ENCODE measurements at places on chromosomes 13 and 19.
A peak's percentile ranks its signal among the peaks of the same experiment; 100 is the strongest.

DNA sequence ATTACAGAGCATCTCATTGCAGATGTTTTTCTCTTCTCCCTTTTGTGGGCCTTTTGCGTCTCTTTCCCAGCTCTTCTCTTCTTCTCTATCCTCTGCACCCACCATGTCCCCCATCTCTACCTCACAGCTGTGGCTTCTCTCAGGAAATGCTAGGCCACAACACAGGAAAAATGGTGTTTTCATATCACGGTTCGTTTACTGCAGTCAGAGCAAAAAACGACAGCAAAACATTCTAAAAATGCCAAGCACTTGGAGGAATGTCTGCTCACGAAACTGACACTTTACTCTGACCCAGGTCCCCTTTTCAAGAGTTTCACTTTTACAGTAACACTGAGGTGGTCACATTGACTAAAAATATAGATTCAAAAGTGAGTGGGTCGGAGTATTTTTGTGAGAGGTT lies 152.2 kb downstream of the DCT start:
- no peak for DNase-seq
- H3K36me3 ChIP-seq: peaks cover 6% of the 10 kb centered on the region
- H3K4me3 ChIP-seq: peak overlapping the region; percentile 52
- peaks cover 73% of the 10 kb centered on the region for H3K4me1 ChIP-seq

DNA sequence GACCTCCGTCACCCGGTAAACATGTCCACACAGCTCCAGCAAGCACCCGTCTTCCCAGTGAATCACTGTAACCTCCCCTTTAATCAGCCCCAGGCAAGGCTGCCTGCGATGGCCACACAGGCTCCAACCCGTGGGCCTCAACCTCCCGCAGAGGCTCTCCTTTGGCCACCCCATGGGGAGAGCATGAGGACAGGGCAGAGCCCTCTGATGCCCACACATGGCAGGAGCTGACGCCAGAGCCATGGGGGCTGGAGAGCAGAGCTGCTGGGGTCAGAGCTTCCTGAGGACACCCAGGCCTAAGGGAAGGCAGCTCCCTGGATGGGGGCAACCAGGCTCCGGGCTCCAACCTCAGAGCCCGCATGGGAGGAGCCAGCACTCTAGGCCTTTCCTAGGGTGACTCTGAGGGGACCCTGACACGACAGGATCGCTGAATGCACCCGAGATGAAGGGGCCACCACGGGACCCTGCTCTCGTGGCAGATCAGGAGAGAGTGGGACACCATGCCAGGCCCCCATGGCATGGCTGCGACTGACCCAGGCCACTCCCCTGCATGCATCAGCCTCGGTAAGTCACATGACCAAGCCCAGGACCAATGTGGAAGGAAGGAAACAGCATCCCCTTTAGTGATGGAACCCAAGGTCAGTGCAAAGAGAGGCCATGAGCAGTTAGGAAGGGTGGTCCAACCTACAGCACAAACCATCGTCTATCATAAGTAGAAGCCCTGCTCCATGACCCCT lies 9.0 kb upstream of the CEACAM5 start:
- H3K27ac ChIP-seq: no peak overlapping the region
- DNase-seq: no peak
- no peaks in the 10 kb centered on the region for H3K36me3 ChIP-seq
- no peak overlapping the region for H3K4me3 ChIP-seq

GRCh38 chr19:16938211-16938610 lies 49.4 kb downstream of the F2RL3 start:
- H3K27ac ChIP-seq: no peak overlapping the region
- H3K4me1 ChIP-seq: no peaks in the 10 kb centered on the region

DNA sequence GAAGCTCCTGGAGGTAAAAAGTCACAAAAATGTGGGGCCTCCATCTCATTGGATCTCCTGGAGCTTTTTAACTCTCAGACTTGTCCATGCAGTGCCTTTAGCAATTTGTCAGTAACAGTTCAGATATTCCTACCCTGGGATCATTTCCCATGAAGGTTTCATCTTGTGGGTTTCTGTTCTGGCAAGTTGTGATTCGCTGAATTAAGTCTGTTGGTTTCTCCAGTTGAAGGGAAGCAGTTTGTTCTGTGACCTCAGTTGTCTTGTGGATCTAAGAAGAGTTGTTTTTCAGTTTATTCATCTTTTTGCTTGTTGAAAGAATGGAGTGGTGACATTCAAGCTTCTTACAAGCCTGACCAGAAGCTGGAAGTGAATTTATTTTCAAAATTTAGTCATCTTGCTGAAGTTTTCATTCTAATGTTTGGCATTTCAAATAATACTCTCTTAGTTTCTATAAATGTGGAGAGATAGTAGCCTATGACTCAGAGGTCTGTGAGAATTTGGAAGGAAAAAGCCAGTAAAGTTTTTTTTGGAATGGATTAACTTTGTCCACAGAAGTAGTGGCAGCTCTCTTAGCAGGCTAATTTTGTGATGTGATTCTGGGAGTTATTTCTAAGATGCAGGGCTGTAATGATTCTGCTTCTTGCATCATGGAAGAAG lies 120.1 kb upstream of the CSNK1A1L start:
- no peak overlapping the region for H3K27ac ChIP-seq
- H3K36me3 ChIP-seq: no peaks in the 10 kb centered on the region
- DNase-seq: no peak
- H3K4me3 ChIP-seq: no peak overlapping the region

GRCh38 chr13:42762917-42763316 lies 18.5 kb upstream of the FAM216B start:
- no peak overlapping the region for H3K4me3 ChIP-seq
- H3K36me3 ChIP-seq: no peaks in the 10 kb centered on the region
- H3K27ac ChIP-seq: no peak overlapping the region

DNA sequence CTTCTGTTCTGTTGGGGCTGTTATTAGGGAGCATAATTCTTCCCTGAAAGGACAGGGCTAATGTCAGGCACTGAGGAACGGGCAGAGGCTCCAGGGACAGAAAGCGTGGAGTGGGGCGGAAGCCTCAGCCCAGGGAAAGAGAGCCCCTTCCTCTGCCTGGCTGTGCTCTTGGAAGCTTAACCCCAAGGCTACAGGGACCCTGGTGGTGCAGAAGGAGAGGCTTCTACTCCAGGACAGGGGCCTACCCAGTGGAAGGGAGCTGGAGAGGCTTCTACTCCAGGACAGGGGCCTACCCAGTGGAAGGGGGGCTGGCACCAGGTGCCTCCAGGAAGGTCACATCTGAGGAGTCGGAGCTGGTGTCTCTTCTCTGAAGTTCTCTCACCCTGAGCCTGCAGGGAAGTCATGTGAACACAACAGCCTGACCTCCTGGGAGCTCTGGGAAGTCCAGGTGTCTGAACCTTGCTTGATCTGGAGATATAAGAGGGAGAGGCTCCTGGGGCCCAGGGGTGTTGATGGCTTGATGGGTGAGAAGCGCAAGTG lies 159.5 kb upstream of the SOX1 start:
- H3K4me3 ChIP-seq: no peak overlapping the region
- no peaks in the 10 kb centered on the region for H3K4me1 ChIP-seq
- DNase-seq: no peak
- no peaks in the 10 kb centered on the region for H3K36me3 ChIP-seq

GRCh38 chr19:14094854-14095253 lies 4.3 kb upstream of the SAMD1 start:
- H3K4me1 ChIP-seq: peaks cover 11% of the 10 kb centered on the region
- peaks cover 21% of the 10 kb centered on the region for H3K36me3 ChIP-seq
- H3K27ac ChIP-seq: no peak overlapping the region
- H3K4me3 ChIP-seq: no peak overlapping the region
- no peaks in the 10 kb centered on the region for H3K27me3 ChIP-seq

GRCh38 chr13:51625555-51626345 lies 41.5 kb downstream of the WDFY2 start:
- DNase-seq: no peak
- H3K27ac ChIP-seq: no peak overlapping the region
- peaks cover 36% of the 10 kb centered on the region for H3K4me1 ChIP-seq
- no peaks in the 10 kb centered on the region for H3K27me3 ChIP-seq

DNA sequence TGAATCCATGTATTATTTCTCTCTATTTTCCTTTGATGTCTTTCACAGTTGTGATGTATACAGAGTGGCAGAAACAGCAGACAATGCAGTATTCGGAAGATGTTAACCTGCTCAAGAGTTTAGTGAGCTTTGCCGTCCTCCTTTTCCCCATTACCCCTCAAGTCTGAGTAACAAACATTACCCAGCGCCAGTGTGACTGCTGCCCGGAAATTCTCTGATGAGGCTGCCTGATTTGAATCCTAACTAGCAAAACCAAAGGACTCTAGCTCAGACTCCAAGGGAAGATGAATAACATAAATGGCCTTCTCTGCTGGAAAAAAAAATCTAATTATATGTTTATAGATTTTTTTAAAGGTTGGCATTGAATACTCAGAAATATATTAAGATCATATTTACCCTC lies 247.3 kb upstream of the SOX21 start:
- H3K4me3 ChIP-seq: no peak overlapping the region
- DNase-seq: no peak
- H3K27ac ChIP-seq: no peak overlapping the region
- H3K4me1 ChIP-seq: no peaks in the 10 kb centered on the region

- no peak overlapping the region for H3K27ac ChIP-seq
- H3K4me1 ChIP-seq: no peaks in the 10 kb centered on the region
- no peak overlapping the region for H3K4me3 ChIP-seq
- H3K27me3 ChIP-seq: no peaks in the 10 kb centered on the region
Observed at GRCh38 chr13:45705918-45706317, 3.8 kb downstream of the CBY2 start.

- no peaks in the 10 kb centered on the region for H3K36me3 ChIP-seq
- H3K4me3 ChIP-seq: no peak overlapping the region
- no peaks in the 10 kb centered on the region for H3K4me1 ChIP-seq
- peaks cover 26% of the 10 kb centered on the region for H3K27me3 ChIP-seq
- H3K27ac ChIP-seq: no peak overlapping the region
Observed at GRCh38 chr13:27339299-27339698, 68.7 kb downstream of the RASL11A start.

- no peak for DNase-seq
- no peak overlapping the region for H3K4me3 ChIP-seq
Observed at GRCh38 chr19:4375164-4376027, 25.0 kb downstream of the SH3GL1 start.

DNA sequence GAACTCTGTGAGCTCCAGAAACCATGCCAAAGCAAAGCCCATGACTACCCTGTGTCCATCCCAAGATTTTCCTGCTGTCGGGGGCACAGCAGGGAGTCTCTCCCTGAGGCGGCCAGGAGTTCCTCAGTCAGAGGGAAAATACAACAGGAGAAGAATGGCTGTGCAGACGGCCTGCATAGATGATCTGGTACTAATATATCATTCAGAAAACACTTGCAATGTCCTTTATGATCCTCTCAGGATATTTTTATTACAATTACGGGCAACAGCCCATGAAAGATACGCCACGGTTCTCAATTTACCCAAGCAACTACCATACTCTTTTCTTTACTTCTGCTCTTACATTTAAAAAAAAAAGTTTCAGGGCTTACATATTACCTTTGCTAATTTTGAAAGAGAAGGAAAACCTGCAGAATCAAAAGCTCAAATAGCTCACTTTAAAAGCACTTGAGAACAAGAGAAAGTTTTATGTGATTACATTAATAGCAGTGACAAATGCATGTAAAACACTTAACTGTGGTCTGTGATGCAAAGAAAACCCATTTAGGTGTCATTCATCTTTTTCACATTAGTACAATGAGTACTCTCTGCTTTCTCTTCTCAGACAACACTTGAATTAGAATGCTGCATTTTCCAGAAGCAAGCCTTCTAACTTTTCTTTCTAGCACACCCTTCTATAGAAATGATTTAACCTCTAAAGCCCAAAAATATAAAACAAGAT lies 460.8 kb downstream of the KLF5 start:
- no peaks in the 10 kb centered on the region for H3K36me3 ChIP-seq
- peaks cover 6% of the 10 kb centered on the region for H3K4me1 ChIP-seq
- no peaks in the 10 kb centered on the region for H3K27me3 ChIP-seq
- no peak overlapping the region for H3K4me3 ChIP-seq
- DNase-seq: no peak

- peaks cover 2% of the 10 kb centered on the region for H3K36me3 ChIP-seq
- no peak for DNase-seq
- H3K27me3 ChIP-seq: peaks cover 9% of the 10 kb centered on the region
- no peak overlapping the region for H3K4me3 ChIP-seq
Observed at GRCh38 chr13:21684576-21684975, 13.7 kb downstream of the FGF9 start.

DNA sequence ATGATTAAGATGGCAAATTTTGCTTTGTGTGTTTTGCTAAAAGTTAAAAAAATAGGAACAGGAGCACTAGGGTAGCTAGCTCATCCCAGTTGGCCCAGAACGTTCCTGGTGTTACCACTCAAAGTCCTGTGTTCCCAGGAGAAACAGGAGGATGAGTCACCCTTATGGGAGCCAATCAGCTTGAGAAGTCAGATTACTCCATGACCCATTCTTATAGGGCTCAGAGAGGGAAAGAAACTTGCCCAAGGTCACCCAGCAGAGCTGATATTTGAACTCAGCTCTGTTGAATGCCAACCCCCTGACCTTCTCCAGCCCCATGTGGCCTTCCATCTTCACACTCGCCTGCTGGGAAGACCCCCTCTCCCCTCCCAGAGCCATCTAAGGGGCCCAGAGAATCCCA lies 13.0 kb downstream of the NMRK2 start:
- no peak for DNase-seq
- H3K4me1 ChIP-seq: peaks cover 2% of the 10 kb centered on the region
- no peak overlapping the region for H3K27ac ChIP-seq
- H3K36me3 ChIP-seq: peaks cover 2% of the 10 kb centered on the region

DNA sequence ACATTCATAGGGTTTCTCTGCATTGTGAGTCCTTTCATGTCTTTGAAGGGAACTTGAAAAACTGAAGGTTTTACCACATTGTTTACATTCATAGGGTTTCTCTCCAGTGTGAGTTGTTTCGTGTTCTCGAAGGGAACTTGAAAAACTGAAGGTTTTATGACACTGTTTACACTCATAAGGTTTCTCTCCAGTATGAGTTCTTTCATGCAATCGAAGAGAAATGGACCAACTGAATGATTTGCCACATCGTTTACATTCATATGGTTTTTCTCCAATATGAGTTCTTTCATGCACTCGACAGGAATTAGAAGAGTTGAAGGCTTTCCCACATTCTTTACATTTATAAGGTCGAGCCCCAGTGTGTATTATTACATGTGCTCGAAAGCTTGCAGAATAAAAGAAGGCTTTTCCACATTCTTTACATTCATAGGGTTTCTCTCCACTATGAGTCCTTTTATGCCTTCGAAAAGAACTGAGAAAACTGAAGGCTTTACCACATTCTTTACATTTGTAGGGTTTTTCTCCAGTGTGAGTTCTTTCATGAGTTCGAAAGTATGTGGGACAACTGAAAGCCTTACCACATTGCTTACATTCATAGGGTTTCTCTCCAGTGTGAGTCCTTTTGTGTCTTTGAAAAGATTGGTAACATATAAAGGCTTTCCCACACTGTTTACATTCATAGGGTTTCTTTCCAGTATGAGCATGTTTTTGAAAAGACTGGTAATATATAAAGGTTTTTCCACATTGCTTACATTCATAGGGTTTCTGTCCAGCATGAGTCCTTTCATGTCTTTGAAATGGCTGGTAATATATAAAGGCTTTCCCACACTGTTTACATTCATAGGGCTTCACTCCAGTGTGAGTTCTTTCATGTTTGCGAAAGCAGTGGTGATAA lies 20.7 kb downstream of the ZNF14 start:
- no peaks in the 10 kb centered on the region for H3K27me3 ChIP-seq
- DNase-seq: no peak
- peaks cover 44% of the 10 kb centered on the region for H3K36me3 ChIP-seq

GRCh38 chr13:102657630-102658029 lies 37.2 kb downstream of the METTL21C start:
- H3K36me3 ChIP-seq: peaks cover 26% of the 10 kb centered on the region
- no peak for DNase-seq
- no peak overlapping the region for H3K27ac ChIP-seq
- H3K4me1 ChIP-seq: peaks cover 7% of the 10 kb centered on the region
- no peak overlapping the region for H3K4me3 ChIP-seq
- no peaks in the 10 kb centered on the region for H3K27me3 ChIP-seq

All from central memory CD8-positive, alpha-beta T cell (primary cell).